Activated CD4-positive, alpha-beta memory T cell treated with anti-CD3 and anti-CD28 coated beads, Interleukin-2, amount 10 ng/mL, durations not matched to agents 7 days and 5 days (primary cell): ENCODE measurements at places on chromosomes 7 and 10.

GRCh38 chr10:104303594-104304355 lies 34.5 kb downstream of the ITPRIP start:
- no peak for DNase-seq

DNA sequence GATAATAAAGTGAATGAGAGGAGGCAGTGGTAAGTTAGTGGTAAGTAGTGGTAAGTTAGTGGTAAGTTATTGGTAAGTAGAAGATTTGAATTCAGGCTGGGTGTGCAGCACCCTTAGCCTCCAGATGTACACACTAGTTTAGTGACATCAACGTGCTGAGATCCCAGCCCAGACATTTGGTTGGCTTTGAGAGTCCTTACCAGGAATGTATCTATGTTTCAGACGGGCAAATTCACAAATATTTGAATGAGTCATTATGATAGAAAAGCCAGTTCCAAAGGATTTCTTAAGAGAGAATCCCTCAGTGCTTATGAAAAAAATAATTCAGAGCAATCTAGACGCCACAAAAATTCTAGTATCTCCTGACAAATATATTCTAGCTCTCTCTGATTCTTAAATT lies 70.0 kb downstream of the ARL4A start:
- DNase-seq = no peak

- DNase-seq = no peak
Observed at GRCh38 chr10:116049974-116050304, 223.1 kb downstream of the GFRA1 start.

DNA sequence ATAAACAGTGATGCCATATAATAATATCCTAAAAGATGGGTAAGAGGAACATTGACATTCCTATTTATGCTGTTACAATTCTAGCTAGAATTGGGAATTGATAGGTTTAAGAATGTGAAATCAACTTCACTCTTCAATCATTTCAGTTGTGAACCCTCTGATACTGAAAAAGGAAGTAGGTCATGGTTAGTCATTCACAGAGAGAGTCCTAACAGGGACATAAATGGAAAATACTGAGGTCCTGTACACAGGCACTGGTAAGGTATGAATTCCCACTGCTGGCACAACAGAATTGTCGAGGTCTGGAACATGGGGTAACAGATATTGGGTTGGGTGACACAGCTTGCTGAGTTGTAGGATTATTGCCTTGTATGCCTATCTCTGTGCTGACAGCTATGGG lies 289.4 kb upstream of the LRRN3 start:
- DNase-seq = no peak

GRCh38 chr7:4951903-4952636 lies 6.9 kb downstream of the MMD2 start:
- no peak for DNase-seq

DNA sequence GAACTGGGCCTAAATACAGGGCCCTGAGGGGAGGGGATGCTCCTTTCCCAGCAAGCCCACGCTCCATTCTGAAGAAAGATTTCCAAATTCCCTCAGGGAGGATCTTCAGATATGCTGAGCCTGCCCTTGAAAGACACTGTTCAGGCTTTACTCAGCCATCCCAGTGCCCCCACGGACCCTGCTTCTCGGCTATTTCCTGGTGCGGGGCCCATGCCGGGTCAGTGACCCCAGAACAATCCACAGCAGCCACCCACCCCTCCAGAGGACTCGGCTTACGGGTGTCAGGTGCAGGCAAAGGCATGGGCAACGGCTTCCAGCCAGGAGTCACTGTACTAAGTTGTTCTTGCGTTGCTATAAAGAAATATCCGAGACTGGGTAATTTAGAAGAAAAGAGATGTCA lies 137.1 kb downstream of the OAT start:
- DNase-seq = no peak

- no peak for DNase-seq
Observed at GRCh38 chr10:131870831-131871672, 29.8 kb upstream of the PPP2R2D start.

GRCh38 chr10:12041766-12042408 lies 722 bp downstream of the UPF2 start:
- peak; percentile 42 for DNase-seq

DNA sequence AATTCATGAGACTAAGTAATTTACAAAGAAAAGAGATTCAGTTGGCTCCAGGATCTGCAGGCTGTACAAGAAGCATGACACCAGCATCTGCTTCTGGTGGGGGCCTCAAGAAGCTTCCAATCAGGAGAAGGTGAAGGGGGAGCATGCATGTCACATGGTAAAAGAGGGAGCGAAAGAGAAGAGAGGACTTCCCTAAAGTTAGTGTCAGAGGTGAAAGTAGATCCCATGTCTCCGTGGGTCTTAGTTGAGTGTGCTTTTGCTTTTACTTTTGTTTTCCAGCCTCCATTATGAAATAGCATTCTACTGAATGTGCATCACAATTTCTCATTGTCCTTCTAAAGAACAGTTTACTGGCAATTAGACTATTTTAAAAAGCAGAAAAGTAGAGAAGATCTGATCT lies 213.6 kb upstream of the FZD1 start:
- DNase-seq = no peak

DNA sequence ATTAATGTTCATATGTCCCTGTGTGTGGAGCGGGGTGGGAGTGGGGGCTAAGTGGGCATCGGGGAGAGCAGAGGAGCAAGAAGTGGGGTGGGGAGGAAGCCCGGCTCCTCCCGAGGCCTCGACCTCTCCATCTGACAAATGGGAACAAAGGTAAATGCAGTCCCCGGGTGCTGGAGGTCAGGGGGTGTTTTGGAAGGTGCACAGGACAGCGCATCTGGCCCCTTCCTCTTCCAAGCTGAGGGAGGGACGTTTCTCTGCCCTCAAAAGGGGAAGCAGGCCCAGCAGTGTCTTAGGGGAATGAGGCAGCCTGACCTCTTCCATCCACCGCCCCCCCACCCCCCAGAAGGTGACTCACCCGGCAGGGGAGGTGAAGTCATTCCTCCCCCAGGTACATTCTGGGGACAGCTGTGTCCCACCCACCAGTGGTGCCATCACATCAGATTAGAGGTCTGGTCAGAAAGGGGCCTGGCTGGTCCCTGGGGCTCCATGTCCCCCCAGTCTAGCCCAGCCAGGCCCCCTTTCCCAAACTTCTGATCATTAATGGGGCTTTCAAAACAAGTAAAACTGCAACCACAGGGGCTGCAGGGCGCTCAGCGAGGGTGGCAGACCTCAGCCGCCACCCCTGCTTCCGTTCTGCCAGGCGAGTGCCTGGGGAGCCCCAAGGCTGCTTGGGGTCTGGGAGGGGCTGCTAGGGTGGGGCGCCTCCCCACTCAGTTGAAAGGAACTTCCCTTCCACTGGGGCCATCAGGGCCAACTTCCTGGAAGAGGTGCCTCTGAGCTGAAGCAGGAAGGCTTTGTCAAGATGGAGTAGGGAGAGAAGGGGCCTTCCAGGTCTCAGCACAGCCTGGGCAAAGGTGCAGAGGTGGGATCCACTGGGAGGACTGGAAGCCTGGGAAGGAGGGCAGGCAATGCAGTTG lies 10.8 kb downstream of the LFNG start:
- DNase-seq = peak; percentile 87

- DNase-seq = no peak
Observed at GRCh38 chr7:147182874-147183273, 1066.3 kb downstream of the CNTNAP2 start.

GRCh38 chr10:127872871-127873600 lies 19.7 kb downstream of the CLRN3 start:
- DNase-seq = no peak

- DNase-seq = no peak
Observed at GRCh38 chr7:20574784-20575720, 40.4 kb upstream of the ABCB5 start.

DNA sequence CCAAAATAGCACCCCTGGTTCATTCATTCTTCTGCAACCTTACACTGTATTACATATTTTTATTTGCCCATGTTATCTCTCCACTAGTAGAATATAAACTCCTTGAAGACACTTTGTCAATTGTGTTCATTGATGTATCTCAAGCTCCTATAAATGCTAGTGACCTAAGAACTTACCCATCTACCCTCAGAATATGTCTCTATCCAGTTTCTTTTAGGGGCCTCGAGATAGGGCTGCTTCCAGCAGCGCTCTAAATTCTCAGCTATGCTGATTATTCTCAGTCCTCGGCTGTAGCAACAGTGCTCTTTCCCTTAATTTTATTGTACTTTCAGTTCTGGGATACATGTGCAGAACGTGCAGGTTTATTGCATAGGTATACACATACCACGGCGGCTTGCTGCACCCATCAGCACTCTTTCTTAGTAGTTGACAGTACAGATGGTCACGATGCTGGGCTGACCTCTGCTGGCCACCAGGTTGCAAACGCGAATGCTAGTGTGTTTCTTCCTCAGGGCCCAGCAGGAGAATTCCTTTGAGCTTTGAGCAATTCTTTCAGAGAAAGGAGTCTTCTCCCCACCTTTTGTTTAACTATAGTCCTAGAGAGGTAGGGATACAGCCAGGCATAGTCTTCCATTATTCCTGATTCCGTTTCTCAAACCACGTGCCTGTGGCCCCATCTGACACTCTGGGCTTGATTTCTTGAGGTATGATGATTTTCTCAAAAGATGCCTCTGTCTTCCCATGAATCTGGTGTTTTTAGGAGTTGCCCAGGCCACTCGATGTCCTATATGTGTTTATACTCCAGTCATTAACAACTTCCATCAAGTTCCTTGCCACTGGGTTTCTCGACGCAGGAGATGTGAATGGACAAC lies 49.1 kb upstream of the CDC14C start:
- no peak for DNase-seq

- no peak for DNase-seq
Observed at GRCh38 chr10:72259491-72260238, 14.1 kb upstream of the DDIT4 start.

DNA sequence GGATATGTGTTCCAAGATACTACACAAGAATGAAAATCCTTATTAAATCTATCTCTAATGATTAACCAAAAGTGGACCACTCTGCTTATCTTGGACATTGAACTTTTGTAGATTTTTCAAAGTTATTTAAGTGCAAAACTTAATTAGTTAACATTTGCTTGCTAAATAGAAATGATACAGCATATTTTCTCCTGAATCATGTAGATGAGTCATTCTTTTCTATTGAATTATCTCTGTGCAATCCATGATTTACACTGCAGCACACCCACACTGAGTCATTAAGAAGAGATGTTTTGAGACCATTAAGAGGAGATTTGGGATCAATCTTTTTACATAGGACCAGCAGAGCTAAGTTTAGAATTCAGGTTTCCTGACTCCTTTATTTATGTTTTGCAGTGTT lies 6.6 kb upstream of the ABCC2 start:
- no peak for DNase-seq

GRCh38 chr7:7164591-7164990 lies 17.8 kb upstream of the C1GALT1 start:
- DNase-seq = no peak

GRCh38 chr7:128889121-128889520 lies 21.4 kb downstream of the KCP start:
- no peak for DNase-seq

DNA sequence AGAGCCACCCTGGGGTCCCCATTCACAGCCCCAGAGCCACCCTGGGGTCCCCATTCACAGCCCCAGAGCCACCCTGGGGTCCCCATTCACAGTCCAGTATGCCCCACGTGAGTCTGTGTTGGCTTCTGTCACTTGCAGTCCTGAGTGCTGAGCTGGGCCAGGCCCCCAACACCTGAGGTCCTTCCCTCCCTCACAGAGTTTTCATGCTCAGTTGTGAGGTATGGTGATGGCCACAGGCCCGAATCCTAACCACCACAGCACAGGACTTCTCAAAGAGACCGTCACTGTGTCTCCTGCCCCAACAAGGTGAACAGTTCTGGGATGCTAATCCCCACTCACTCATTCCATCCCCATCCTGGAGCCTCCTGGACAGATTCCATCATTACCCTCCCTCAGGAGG lies 239.2 kb downstream of the PTPRN2 start:
- DNase-seq = no peak

DNA sequence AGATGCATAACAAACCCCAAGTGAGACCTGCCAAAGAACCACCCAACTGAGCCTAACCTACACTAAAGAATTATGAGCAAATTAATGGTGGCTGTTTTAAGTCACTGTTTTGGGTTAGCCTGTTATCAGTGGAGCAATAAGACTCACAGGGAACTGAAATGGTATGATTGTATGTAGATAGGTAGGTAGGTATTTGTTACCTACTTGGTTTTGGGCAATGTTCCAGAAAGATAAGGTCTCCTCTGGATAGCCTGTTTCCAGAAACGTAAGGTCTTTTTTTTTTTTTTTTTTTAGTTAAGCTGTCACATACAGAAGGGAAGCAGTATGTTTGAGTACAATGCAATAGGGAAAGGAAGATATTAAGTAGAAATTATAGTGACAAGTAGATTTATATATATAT lies 47.6 kb downstream of the PSMC2 start:
- DNase-seq = no peak

- DNase-seq = no peak
Observed at GRCh38 chr10:44462338-44462914, 77.5 kb upstream of the CXCL12 start.

- no peak for DNase-seq
Observed at GRCh38 chr10:44193567-44194220, 191.2 kb downstream of the CXCL12 start.

DNA sequence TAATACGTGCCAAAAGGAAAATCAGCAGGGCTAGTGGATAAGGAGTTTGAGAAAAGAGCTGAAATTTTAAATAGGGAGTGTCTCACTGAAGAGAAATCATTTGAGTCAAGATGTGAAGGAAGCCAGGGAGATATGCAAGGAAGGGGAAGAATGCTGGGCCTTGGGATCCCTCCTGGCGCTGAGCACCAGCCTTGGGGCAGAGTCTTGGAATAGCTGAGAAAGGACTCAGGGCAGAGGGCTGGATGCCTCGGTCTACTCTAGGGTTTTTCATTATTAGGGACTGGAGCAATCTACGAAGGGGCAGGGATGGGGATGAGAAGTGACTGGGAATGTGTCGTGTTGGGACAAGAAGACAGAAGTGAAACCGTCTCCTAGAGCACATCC lies 484 bp downstream of the ZWINT start:
- DNase-seq = no peak

GRCh38 chr10:22599048-22599561 lies 115.3 kb downstream of the PIP4K2A start:
- no peak for DNase-seq

DNA sequence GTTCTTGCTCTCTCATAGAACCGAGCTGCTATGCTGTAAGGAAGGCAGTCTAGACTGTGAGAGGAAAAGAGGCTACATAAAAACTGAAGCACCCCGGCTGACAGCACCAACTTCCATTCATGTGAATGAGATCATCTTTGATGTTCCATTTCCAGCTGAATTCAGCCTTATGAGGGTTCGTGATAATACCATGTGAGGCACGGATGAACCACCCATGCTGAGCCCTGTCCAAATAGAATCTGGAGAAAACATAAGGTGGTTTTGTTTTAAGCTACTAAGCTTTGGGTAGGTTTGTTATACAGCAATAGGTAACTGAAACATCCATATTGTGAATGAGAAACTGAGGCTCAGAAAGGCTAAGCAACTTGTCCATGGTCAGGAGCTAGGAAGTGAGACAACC lies 6.9 kb upstream of the VAX1 start:
- no peak for DNase-seq

- peak; percentile 87 for DNase-seq
Observed at GRCh38 chr7:22822486-22823141, at the start of gene TOMM7. Gene TOMM7 (minus strand): TSS chr7:22822849. CDS start chr7:22822779, 70 bp downstream.
